Lower lobe of right lung (tissue), 2 donors: ENCODE measurements at places on chromosomes 11 and 22. TPM values are rescaled to one million over a fixed set of nuclear protein-coding genes. Genes with fewer than 3 reads are reported as not detected.

- DNase-seq: no peak
- no peak overlapping the region for H3K27ac ChIP-seq
- peaks cover 57% of the 10 kb centered on the region for H3K4me1 ChIP-seq
- no peak overlapping the region for H3K4me3 ChIP-seq
- peaks cover 7% of the 10 kb centered on the region for H3K27me3 ChIP-seq
- H3K36me3 ChIP-seq: no peaks in the 10 kb centered on the region
Observed at GRCh38 chr11:115498354-115498753, 5.9 kb downstream of the CADM1 start.

DNA sequence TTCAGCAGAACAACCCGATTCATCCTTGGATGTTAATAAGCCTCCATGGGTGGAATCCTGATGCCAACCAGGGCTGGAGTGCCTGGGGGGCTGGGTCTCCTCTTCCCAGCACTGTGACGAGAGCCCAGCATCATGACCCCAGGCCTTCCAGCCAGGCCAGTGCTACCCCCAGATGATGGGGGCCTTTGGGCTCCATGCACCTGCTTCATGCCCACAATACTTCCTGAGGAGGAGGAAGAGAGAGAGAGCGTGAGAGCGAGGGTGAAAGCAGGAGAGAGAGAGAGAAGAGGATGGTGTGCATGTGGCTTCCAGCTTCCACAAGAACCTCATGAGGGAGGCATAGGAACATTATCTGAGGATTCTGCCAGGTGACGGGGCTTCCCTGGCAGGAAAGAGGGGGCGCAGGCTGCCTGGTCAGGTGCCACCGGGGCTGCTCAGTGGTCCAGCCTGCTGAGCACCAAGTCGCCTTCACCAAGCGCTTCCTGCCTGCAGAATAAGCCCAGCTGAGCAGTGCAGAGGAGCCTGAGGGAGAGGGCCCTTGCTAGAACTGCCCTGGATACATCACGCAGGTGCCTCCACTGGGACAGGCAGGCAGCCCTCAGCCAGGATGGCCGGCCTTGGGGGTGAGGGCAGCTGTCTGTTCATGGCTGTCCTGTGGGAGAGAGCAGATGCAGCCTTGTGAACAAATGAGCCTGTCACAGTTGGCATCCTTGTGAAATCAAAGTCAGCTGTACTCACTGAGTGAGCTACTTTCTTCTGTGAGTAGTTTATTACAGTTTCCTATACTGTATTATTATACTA lies 243.3 kb upstream of the B3GAT1 start:
- no peak for DNase-seq
- H3K27me3 ChIP-seq: peaks cover 7% of the 10 kb centered on the region
- H3K27ac ChIP-seq: no peak overlapping the region
- H3K4me1 ChIP-seq: no peaks in the 10 kb centered on the region

GRCh38 chr11:19739872-19740271 lies 27.2 kb downstream of the NAV2 start:
- H3K4me1 ChIP-seq: peaks cover 10% of the 10 kb centered on the region
- no peak for DNase-seq
- H3K36me3 ChIP-seq: no peaks in the 10 kb centered on the region
- H3K4me3 ChIP-seq: no peak overlapping the region

DNA sequence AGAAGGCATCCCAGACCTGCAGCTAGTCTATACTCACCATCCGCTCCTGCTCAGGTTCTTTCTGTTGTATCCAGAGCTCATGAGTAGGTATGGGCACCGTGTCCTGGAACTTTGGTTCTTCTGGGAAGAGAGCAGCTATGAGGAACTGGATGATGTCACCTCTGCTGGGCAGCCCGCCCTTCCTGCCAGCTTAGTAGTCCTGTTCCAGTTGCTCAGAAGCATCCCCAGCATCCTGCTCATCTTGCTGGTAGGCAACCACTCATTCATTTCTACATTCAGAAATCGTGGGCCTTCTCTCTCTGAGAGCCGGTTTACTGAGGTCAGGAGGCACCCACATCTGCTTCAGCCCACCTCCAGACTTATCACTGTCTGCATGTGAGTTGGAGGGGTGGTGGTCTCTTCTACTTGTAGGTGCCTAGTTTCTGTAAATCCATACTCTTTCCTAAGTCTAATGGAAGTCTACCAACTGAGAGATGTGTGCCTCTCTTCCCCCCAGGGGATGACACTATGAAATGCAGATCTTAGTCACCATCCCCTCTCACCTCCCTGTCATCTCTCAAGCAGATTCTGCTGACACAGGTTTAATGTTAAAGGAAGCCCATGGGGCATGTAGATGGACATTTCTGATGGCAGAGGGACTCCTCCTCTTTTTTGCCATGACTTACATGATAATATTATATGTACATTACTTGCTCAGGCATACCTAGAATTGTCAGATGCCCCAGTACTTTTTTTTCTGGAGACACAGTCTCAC lies 29.6 kb upstream of the CCDC134 start:
- H3K27me3 ChIP-seq: no peaks in the 10 kb centered on the region
- DNase-seq: no peak
- no peaks in the 10 kb centered on the region for H3K36me3 ChIP-seq
- no peak overlapping the region for H3K27ac ChIP-seq
- H3K4me1 ChIP-seq: no peaks in the 10 kb centered on the region
- no peak overlapping the region for H3K4me3 ChIP-seq

FREY1 gene
- 0.53 TPM for total RNA-seq

DNA sequence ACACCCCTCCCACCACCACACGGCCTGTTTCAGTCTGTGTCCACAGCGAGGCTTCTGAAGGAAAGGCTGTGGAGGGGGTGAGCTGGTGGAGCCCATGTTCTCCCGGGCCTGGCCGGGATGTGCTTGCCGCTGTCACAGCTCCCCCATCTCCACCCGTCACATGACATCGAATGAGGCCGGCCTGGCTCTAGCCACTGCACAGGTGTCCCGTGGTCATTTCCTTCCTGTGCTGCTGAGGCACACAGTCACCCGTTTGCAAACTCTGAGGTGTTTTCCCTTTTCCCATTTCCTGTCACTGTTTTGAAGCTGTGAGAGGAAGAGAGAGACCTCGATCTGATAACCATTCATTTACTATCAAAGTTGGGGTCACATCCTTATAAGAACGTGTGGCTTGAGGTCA lies 55.7 kb upstream of the CLDN5 start:
- H3K36me3 ChIP-seq: no peaks in the 10 kb centered on the region
- no peak overlapping the region for H3K4me3 ChIP-seq
- peak; percentile 57 for DNase-seq
- no peaks in the 10 kb centered on the region for H3K27me3 ChIP-seq

DNA sequence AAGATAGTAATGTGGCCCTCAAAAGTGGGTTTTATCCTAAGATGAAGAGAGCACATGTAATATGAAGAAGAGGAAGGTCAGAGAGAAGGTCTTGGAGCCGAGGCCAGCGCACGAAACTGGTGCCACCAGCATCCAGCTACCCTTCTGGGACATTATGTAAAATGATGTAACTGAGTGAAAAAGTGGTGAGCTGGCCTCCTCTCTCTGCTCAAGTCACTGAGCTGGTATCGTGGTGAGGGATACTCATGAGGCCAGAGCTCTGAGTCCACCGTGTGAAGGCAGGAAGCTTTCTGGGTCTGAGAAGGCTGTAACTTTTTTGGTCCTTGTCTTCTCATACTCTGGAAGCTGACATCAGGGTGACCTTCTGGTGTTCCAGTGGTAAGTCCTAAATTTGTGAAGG lies 25.1 kb downstream of the RNF185 start:
- no peaks in the 10 kb centered on the region for H3K27me3 ChIP-seq
- H3K27ac ChIP-seq: no peak overlapping the region
- H3K36me3 ChIP-seq: peaks cover 49% of the 10 kb centered on the region
- H3K4me3 ChIP-seq: no peak overlapping the region
- no peaks in the 10 kb centered on the region for H3K4me1 ChIP-seq

GRCh38 chr22:36701965-36702621 lies 1.5 kb downstream of the CACNG2 start:
- H3K27ac ChIP-seq: no peak overlapping the region
- H3K36me3 ChIP-seq: no peaks in the 10 kb centered on the region
- peaks cover 66% of the 10 kb centered on the region for H3K27me3 ChIP-seq
- peaks cover 3% of the 10 kb centered on the region for H3K4me1 ChIP-seq
- no peak overlapping the region for H3K4me3 ChIP-seq

- no peak overlapping the region for H3K4me3 ChIP-seq
- H3K27me3 ChIP-seq: peaks cover 29% of the 10 kb centered on the region
Observed at GRCh38 chr11:35623621-35624168, 5.4 kb downstream of the FJX1 start.

DNA sequence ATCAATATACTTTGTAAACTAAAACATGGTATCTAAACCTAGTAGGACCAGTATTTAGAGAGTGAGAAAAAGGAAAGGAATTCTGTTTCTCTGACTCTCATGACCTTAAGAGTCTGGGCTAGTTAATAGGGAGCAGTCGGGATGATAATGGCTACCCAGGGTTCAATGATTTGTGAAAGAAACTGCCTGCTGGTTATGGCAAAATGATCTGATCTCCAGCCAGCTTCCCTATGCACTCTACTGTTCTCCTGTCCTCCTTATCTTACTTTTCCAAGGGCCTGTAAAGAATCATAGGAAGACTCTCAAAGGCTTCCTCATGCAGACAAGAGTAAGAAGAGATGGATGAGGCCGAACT lies 193.1 kb upstream of the PITPNB start:
- H3K27me3 ChIP-seq: no peaks in the 10 kb centered on the region
- H3K4me1 ChIP-seq: peaks cover 17% of the 10 kb centered on the region
- H3K27ac ChIP-seq: no peak overlapping the region

TUT1 gene
- 15.8 TPM for total RNA-seq

DNA sequence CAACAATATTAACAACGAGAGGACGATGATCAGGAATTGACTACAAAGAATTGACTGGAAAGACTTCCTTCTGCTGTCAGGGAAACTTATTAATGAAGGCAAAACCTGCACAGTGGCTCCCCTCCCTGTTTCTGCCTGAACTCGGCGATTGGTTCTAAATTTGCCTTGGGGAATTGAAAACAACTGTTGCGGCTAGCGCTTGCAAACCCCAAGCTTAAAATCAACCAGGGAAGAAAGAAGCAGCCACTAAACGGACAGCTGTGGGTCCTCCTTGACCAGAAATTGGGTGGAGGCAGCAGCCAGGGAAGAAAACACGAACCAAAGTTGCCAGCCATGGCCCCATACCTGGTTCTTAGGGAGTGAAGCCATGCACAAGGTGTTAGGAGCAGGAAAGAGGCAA lies 383.5 kb upstream of the CADM1 start:
- no peaks in the 10 kb centered on the region for H3K27me3 ChIP-seq
- H3K4me1 ChIP-seq: no peaks in the 10 kb centered on the region
- no peak for DNase-seq
- H3K36me3 ChIP-seq: no peaks in the 10 kb centered on the region

- DNase-seq: no peak
- H3K36me3 ChIP-seq: no peaks in the 10 kb centered on the region
- H3K4me3 ChIP-seq: peak overlapping the region; percentile 61
- H3K27ac ChIP-seq: no peak overlapping the region
- H3K27me3 ChIP-seq: peaks cover 84% of the 10 kb centered on the region
Observed at GRCh38 chr22:19719488-19720021, 3.8 kb upstream of the GP1BB start.

ACR gene
- 0.62 TPM for total RNA-seq

SLC29A2 gene
- total RNA-seq: 10.6 TPM

DNA sequence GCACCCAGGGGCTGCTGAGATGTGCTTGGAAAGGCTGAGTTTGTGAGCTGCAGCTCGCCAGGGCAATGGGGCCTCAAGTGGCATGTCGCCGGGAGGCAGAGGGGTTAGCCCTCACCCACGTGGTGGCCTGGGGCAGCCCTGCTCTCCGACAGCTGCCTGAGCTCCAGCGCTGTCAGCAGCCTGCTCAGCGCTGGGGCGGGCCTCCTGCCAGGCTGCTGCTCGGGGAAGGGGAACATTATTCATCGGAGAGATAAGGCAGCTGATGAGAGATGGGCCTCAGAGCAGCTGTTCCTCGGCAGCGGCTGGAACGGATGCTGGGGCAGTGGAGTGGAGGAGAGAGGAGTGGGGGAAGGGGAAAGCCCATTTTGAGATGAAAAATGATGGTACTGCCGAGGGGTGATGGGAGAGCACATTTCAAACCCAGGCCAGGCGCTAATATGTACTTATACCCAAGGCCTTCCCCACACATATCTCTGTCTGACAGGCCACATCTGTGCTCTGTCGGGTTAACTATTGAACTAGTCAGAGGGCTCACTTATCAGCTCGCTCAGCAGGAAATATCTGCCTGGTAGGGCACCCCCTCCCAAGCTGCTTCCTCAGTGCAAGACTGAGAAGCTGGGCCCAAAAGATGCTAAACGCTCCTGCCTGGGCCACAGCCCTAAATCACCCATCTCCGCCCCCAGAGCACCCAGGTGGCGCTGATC lies 79.5 kb downstream of the TIMP3 start:
- peak; percentile 64 for DNase-seq
- no peak overlapping the region for H3K4me3 ChIP-seq
- H3K27me3 ChIP-seq: no peaks in the 10 kb centered on the region
- peaks cover 15% of the 10 kb centered on the region for H3K4me1 ChIP-seq

- H3K4me1 ChIP-seq: peaks cover 17% of the 10 kb centered on the region
- no peaks in the 10 kb centered on the region for H3K27me3 ChIP-seq
- no peak for DNase-seq
- peak overlapping the region; percentile 85 for H3K27ac ChIP-seq
Observed at GRCh38 chr11:114438303-114438702, 964 bp upstream of the REXO2 start.

DNA sequence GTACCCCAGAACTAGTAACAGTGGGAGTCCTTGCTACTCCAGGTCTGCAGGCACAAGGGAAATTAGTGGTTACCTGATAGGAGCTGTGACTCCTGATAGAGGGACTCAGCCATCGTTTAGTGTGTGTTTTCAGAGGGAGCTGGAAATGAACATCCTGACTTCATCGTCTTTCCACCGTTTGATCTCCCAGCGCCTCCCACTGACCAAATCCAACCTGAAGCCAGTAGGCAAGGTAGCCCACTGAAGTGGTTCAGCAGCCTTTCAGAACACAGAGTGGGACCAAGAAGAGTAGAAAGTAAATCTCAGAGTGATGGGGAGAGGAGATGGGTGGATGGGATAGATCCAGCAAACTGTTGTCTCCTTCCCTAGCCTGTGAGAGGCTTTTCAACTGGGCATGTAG lies 385.9 kb downstream of the INSC start:
- no peaks in the 10 kb centered on the region for H3K36me3 ChIP-seq
- DNase-seq: no peak
- H3K4me3 ChIP-seq: no peak overlapping the region
- H3K27ac ChIP-seq: no peak overlapping the region

GRCh38 chr11:112961751-112962578 lies 745 bp downstream of the NCAM1 start:
- H3K36me3 ChIP-seq: no peaks in the 10 kb centered on the region
- peaks cover 25% of the 10 kb centered on the region for H3K4me1 ChIP-seq
- no peak overlapping the region for H3K27ac ChIP-seq

GRCh38 chr11:8814209-8814922 lies 96.6 kb upstream of the AKIP1 start:
- H3K27ac ChIP-seq: peak overlapping the region; percentile 70
- no peaks in the 10 kb centered on the region for H3K36me3 ChIP-seq
- H3K4me3 ChIP-seq: no peak overlapping the region
- H3K27me3 ChIP-seq: no peaks in the 10 kb centered on the region
- DNase-seq: no peak
- peaks cover 48% of the 10 kb centered on the region for H3K4me1 ChIP-seq

DNA sequence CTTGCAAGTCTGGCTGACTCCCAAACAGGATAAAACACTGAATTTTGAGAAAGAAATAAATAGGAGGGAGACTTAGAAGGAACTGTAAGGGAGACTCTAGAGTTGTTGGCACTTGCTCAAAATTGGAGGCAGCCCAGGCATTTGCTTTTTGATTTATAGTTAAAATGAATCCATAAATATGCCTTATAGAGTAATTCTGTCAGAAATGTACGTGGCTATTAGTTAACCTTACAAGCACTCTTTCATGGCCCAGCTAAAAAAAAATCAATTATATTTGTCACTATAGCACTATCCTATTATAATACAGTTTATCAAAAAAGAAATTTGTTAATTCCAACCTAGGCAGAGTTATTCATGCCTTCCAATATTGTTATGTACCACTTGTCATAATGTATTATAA lies 1000.0 kb upstream of the CHORDC1 start:
- no peaks in the 10 kb centered on the region for H3K36me3 ChIP-seq
- no peaks in the 10 kb centered on the region for H3K4me1 ChIP-seq
- no peak overlapping the region for H3K4me3 ChIP-seq
- no peaks in the 10 kb centered on the region for H3K27me3 ChIP-seq
- no peak for DNase-seq
